Stomach (tissue), 19 donors: ENCODE measurements at places on chromosomes 2 and 18. TPM values are rescaled to one million over a fixed set of nuclear protein-coding genes. Genes with fewer than 3 reads are reported as not detected.

The SPATS2L gene
- 148 TPM for total RNA-seq

The SERPINB11 gene
- not detected for total RNA-seq

The LDLRAD4 gene
- 16.7 TPM for total RNA-seq

- peak; percentile 63 for DNase-seq
These were observed 157.5 kb upstream of the LMAN1 start for GRCh38 chr18:59516356-59517155.

DNA sequence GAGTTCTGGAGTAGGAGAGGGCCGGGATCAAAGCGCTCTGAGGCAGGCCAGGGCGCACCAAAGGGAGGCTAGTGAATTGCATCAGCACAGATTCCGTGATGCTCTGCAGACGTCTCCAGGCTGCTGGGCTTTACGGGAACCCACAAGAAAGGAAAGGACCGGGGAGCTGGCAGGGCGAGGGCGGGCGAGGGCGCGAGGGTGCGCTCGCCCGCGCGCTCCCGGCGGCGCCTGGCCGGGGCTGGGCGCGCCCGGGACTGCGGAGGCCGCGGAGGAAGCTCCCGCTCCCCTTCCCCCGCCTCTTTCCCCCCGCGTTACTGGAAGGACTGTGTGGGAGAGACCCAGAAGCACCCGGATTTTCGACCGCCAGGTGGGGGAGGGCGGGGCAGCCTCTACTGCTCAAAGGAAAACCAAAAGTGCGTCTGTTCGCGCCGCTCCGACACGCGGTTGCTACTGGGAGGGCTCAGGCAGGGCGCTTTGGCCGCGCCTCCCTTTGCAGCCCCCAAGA, 2.4 kb upstream of the FOSL2 start:
- peak; percentile 92 for DNase-seq

- DNase-seq: no peak
These were observed 131.5 kb upstream of the LGALSL start for GRCh38 chr2:64322433-64322832.

GRCh38 chr2:2851806-2852777, 521.0 kb upstream of the MYT1L start:
- no peak for DNase-seq

DNA sequence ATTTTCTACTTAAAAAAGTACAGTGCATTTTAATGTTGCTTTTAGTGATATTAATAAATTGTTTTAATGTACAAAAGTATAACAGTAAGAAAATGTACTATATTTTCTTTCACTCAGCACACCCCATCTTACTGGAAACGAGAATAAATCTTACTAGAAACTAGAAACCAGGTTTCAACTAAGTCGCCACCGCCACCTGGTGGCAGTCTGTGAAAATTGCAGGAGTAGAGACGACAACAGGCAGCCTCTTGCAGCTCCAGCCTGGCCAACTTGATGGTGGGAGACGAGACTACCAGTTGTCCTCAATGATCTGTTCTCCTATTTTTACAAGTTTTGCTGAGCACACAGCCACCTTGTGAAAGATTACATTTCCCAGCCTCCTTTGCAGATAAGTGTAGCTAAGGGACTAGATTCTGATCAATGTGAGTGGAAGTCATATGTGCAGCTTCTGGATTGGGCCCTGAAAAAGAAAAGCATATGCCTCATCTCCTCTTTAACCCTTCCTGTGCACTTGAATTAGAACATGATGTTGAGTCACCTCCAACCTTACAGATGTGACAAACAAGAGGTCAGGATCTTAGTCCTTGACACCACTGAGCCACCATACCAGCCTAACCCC, 8.7 kb downstream of the OTOF start:
- DNase-seq: peak; percentile 74

GRCh38 chr2:113854208-113854607, 35.7 kb upstream of the ACTR3 start:
- no peak for DNase-seq

DNA sequence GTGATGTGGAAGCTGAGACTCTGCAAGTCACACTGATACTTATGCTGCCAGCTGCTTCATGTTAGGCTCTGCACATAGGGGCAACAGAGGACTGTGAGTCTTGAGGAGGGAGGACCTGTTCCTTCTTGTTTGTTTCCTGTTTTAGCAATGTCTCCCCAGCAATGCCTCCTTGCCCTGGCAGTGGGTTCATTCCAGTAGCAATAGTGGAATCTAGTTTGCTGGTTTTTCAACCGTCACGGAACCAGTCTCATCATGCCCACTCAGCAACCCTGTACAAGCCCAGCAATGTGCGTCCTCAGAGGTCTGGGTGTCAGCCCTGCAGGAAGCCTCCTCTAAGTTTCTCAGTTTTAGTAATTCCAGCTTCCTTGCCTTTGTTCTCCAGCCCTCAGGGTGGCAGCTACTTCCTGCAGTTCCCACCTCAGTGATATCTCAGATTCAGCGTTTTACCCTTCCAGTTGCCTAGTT, 20.5 kb upstream of the ITGB6 start:
- peak; percentile 58 for DNase-seq

DNA sequence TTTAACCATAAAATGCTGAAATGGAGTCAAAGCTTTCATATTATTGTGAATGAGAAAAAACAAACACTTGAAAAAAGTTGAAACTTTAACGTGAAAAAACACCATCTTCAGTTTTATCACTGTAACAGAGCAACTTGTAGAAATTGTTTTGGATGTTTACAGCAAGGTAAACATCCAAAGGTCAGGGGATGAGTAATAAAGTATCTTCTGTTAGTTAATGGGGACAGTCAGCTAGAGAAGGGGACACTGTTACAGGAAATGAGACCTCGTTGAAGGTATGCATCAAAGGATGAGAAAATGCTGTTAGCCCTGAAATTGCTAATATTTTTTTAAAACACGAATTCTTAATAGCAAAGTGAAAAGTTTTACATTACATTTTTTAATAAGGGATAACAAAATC, 2.9 kb downstream of the RHBDD1 start:
- DNase-seq: no peak

DNA sequence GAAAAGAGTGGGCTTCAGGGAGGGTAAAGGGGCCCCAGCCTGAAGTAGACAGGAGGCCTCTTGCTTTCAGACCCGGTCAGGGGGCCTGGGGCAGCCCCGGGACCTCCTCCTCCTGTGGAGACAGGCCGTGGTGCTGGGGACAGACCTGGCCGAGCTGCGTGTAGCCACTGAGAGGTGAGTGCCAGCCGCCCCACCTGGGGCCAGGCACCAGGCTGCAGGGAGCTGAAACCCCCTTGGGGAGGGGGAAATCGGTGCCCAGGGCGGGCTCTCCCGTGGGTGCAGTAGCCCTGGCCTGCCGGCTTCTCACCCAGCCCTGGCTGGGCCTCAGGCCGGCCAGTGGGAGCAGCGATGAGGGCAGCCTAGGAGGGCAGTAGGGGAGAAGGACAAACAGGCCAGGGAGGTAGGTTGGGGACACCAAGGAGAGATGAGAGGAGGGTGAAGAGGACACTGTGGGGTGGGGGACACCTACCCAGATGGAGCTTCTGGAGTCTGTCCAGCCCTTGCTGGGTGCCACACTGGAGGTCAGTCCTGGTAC, 24.0 kb downstream of the CROCC2 start:
- DNase-seq: peak; percentile 11
